Right forelimb (tissue), 1 donor: ENCODE measurements at places on chromosomes 11 and 22.

DNA sequence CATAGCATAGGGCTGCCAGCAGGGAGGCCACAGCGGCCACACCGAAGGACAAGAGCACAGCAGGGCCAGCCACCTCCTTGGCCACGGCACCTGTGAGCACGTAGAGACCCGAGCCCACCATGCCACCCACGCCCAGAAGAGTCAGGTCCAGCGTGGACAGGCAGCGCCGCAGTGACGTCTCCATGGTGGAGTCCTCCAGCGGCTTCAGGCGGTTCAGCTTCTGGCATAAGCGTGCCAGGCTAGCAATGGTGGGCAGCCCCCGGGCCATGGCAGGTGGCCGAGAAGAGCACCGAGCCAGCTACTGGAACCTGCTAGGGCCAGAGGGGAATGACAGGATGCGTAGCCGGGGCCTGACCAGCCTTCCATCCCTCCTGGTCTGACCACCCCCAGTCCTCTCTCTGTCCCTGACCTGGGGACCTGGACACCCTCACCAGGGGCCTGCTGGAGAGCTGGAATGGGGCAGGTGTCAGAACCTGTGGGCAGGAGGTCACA lies 770 bp downstream of the SLC7A4 start:
- DNase-seq: no peak

- DNase-seq: no peak
These were observed 26.7 kb downstream of the IGLL1 start for GRCh38 chr22:23553438-23553837.

DNA sequence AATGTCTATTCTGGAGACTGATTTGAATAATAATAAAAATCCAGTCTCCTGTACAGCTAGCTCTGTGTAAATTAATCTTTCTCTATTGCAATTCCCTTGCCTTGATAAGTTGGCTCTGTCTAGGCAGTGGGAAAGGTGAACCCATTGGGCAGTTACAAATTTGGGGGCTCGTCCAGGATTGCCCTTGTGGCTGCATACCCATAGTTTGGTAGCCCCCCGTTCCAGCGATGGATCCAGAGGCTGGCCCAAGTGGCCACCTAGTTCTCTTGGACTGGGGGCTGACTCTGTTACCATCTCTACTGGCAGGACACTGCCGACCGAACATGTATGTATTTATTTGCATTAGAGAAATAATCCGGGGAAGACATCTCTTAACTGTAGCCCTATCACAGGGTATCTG lies 326.2 kb upstream of the PDGFD start:
- no peak for DNase-seq

DNA sequence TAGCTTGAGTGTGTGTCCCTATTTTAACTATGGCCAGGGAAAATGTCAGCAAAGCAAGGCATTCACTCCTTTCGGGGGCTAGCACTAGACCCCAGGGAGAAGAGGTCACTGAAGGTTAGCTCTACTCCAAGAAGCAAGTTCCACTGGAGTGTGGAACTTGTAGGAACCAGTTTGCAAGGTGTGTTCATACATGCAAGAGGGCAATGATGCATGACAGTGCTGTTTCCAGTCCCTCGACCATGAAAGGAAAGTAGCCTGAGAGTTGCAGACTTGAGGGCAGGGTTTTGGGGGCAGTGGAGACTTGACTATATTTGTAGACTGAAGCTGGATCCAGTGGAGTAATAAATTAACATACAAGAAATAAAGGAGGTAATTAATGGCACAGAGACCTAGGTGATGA lies 21.6 kb upstream of the SLC36A4 start:
- DNase-seq: no peak
